Vagina (tissue), 2 donors: ENCODE measurements at places on chromosomes 6 and 20. TPM values are rescaled to one million over a fixed set of nuclear protein-coding genes. Genes with fewer than 3 reads are reported as not detected.

GRCh38 chr20:10427060-10427692, 6.8 kb downstream of the MKKS start:
- DNase-seq, result no peak

DNA sequence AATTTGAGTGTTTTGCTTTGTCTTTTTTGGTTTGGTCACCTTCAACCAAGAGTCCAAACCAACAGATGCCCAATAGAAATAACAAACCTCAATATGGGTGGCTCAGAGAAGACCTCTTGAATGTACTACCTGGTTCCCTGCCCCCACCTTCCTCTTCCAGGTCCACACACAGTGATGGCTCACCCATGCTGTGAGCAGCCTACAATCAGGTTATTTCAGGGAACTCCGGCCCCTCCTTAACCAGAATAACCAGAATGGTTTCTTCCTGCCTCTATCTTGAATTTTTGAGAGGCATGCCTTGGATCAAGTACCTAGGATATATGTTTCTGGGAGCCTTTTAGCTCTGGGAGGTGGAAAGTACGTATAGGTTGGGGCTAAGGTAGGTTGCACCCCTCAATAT, 327.1 kb upstream of the PRDM1 start:
- DNase-seq, result no peak

GRCh38 chr6:19643287-19643686, 193.9 kb upstream of the ID4 start:
- DNase-seq, result no peak

- no peak for DNase-seq
These were observed 2.5 kb downstream of the TRIM10 start for GRCh38 chr6:30158475-30159040.

DNA sequence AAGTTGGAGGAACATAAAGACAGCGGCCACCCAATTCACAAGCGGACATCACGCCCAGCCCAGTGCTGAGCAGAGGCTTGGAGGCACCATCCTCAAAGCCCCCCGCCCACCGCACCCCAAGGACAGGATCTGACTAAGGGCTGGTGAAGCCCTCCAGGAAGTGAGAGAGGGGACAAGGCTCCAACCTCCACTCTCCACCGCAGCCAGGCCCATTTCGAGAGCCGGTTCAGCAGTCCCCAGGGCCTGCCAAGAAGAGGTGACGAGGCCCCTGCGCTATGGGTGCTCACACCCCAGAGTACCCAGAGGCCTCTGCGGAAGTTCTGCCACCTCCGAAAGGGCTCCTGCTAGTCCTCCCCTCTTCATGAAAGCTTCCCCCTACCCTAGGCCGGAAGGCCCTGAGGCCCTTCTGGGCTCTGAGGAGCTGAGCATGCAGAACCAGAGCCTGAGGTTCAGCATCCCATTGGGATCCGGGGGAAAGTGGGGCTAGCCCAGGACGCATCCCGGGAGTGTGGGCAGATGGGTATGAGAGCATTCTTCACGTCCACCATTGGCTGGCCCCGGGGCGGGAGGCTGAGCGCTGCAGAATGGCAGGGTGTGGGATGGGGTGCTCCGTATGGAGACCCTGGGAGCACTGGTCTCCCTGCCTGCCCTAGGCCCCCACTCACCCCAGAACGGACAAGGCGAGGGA, 2.5 kb downstream of the GRM4 start:
- DNase-seq, result no peak

DNA sequence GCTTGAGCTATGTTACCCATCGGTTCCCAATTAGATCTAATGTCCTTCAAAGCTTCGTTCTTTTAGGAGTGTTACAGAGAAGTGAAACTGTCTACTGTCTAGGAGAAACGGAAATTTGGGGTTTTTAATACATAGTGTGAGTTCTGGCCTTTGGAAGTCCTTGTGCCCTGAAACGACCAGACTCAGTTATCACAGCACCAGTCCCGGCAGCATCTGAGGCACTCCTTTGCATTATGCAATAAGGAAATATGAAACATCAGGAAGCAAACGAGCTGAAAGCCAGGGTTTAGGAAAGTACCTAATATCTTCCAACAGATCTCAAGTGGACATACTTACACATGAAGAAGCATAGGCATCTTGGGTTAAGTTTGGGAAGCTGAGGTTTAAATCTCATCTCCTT, 61.8 kb upstream of the ADGRF1 start:
- no peak for DNase-seq

DNA sequence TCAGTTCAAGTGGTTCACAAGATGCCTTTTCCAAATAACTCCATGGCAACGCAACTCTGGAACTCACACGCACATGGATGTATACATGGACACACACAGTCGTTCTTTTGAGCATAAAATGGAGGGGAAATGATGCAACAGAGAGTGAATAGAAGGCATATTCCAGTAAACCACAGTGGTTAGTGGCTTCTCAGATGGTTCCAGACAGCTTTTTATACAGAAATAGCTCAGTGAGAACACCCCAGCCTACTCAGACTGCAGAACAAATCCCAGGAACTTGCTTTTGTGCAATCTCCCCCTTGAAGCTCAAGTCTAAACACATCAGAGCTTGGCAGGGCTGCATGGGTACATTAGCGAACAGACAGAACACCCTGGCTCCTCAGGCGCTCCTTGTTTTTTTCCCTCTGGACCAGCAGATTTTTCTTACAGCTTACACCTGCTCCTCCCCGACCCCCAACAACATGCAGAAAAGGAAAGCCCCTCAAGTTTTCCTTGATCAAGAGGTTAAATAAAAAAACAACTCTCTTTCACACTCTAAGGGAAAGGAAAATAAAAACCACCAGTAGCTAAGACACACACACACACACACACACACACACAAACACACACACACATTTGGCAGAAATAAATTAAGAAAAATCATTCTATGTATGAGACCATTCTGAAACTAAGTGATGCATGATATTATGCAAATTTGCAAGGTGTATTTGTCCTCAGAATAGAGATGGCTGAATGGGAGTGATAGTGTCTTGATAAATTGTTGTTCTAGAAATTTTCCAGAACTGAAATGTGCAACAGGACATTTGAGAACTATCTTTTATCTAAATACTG, 51.2 kb upstream of the RANBP9 start:
- DNase-seq, result no peak

- DNase-seq, result no peak
These were observed 1.6 kb downstream of the SCAND1 start for GRCh38 chr20:35952480-35953386.

- DNase-seq, result no peak
These were observed 1.8 kb downstream of the CDH4 start for GRCh38 chr20:61253640-61254511.

GRCh38 chr6:2680264-2680922, 70.3 kb downstream of the MYLK4 start:
- DNase-seq, result no peak

DNA sequence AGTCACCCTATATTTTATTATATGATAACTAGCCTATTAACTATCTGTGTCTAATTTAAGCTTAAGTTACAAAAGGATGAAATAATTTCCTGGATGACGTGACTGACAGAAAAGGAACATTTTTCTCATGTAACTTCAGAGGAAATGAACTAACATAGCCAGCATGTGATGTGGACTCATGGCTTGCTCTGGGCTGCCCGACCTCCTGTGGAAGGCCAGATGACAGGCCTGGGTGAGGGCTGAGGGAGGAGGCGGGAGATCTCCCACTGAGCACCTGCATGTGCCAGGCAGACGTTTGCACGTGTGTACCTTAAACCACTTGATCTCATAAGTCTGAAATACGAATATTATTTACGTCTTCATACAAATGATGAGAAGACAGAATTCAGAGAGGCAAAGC, 321.1 kb downstream of the SYNE1 start:
- DNase-seq, result no peak

Gene FRK
- 3.9 TPM for total RNA-seq

Gene MUC22
- total RNA-seq, result 2.9 TPM

Gene OPRM1
- total RNA-seq, result 0.98 TPM

Gene RNF5
- total RNA-seq, result 48.4 TPM

Gene CLPSL2
- total RNA-seq, result not detected
